ENCODE measurements at places on chromosomes 1 and 21.

GRCh38 chr1:223496883-223497282 is 103.7 kb downstream of the CCDC185 start:
- no peak for DNase-seq

DNA sequence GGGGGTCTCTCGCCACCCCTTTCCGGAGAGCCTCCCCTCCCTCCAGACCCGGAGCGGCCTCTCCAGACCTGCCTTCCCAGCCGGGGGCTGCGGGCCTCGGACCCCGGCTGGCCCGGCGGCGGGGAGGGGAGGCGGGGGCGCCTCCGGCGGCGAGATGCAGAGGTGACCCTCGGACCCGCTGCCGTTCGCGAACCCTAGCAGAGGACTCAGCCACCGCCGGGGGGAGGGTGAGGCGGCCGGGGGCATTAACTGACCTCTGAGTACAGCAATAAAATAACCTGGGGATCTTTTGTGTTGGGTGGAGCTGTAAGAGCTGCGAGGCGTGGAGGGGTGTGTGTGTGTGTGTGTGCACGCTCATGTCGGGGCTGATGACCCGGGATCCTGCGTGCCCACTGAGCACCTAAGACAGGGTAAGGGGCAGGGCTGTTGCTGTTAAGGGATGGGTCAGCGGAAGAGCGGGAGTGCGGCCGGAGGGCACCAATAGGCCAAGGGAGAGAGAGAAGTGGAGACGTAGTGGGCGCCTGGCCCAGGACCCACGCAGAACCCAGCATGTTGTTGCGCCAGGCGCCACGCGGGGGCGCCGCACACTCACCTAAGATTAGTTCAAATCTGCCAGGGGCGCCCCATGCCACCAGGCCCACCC is 6.3 kb downstream of the HAPLN2 start:
- no peak for DNase-seq

DNA sequence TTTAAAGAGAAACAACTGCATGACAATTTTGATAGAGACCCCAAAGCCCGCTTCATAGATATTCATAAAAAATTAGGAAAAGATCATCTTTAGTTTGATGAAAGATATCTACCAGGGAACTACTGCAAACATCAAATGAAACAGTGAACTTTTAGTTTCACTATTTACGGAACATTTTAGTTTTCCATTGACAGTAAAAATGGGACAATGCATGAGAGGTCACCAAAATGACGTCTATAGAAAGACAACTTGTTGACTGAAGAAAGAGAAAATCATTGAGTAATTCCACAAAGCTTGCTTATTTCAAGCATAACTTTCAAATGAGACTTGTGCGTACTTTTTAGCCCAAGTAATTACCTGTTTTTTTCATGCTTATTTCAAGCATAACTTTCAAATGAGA is 411.4 kb downstream of the HLX start:
- DNase-seq = peak; percentile 50

DNA sequence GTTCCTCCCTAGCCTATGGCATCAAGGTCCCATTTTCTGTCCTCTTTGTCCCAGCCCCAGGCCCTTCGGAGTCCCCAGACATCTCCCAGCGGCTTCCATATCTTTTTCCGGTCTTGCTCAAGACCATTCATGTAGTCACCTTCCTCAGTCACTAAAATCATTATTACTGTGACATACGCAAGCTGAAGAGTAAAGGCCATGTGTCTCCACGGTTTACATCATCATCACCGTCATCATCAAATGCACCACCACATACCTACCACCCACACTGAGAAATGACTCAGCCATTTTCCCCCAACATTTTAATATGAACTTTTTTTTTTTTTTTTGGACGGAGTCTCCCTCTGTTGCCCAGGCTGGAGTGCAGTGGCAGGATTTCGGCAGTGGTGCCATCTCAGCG is 43.4 kb downstream of the FHAD1 start:
- DNase-seq = no peak

GRCh38 chr1:25758466-25759070 is 41.4 kb upstream of the SELENON start:
- no peak for DNase-seq

- peak; percentile 53 for DNase-seq
Observed at GRCh38 chr1:64235181-64235580, 31.8 kb downstream of the UBE2U start.

- no peak for DNase-seq
Observed at GRCh38 chr1:165842023-165842670, 14.7 kb downstream of the UCK2 start.

- DNase-seq = no peak
Observed at GRCh38 chr1:228317891-228318810, 88.5 kb downstream of the TRIM11 start.

DNA sequence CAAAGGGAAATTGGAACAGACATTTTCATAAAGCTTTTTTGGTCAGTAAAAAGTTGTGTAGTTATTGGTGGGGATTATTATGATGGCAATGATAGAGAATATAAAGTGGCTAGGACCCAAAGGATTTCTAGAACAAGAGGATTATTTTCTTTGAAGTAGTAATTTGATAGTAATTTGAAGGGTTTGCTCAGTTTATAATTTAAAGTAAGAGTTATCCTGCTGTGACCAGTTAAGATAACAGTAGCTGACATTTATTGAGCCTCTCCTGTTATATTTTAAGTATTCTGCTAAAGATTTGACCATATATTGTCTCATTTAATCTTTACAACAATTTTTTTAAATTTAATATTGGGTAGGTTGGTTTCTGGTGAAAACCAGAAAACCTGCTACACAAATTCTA is 14.7 kb downstream of the CAPZA1 start:
- no peak for DNase-seq

DNA sequence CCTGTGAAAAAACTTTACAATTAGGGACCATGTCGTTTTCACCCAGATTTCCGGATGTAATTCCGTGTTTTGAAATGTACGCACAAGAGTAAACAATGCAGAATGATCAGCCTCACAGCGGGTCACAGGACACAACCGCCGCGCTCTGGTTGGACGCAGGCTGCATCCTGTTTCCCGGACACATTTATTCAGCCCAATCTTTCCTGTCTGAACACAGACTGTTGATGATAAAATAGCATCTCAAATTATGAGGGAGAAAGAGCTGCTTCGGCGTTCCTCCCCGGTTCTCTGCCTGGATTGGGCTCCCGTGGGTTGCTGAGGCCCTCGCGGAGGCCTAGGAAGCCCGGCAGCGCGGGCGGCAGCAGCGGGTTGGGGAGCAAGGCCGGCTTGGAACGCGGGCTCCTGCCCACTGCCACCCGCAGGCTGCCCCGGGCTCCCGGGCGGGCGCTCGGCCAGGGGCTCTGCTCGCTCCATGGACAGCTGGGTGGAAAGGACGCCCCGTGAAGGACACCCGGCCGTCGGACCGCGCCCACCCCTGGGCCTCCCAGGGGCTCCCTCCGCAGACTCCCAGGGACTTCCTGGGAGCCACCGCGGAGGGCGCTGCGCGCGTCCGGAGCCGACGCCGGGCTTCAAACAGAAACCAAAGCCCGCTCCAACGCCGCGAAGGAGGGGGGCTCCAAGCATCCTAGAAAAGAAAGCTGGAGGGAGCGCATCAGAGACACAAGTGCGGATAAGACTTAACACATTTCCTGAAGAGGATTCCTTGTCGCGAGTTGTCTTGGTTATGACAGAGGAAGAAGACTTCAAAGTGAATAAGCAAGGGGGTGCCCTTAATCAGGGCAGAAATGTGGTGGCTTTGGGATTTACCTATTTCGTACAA is 122.3 kb downstream of the ESRRG start:
- peak; percentile 65 for DNase-seq

- peak; percentile 90 for DNase-seq
Observed at GRCh38 chr1:15885701-15886610, 38.4 kb downstream of the SPEN start.

- DNase-seq = no peak
Observed at GRCh38 chr1:184225283-184226099, 161.3 kb upstream of the C1orf21 start.

DNA sequence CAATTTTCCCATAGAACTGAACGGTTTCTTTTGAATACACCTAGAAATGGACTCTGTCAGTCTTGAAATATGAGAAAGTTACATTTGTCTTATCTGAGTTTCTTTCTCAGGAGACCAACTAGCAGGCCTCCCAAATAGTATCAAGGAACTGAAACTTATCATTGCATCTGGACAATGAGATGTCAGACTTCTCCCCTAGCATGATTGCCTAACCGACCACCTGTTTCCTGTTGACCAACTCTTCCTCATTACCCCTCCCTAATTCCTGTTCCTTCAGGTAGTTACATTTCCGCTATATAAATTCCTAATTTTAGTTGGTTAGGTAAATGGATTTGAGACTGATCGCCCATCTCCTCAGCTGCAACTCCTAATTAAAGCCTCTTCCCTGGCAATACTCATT is 1587.3 kb downstream of the NCAM2 start:
- DNase-seq = no peak

GRCh38 chr1:206770531-206771337 is at the start of gene IL19:
IL19 (plus strand) TSS chr1:206770773; CDS start chr1:206836663, 65,890 bp downstream.
- peak; percentile 96 for DNase-seq

GRCh38 chr1:11664336-11665065 is 501 bp downstream of the FBXO6 start:
- no peak for DNase-seq

DNA sequence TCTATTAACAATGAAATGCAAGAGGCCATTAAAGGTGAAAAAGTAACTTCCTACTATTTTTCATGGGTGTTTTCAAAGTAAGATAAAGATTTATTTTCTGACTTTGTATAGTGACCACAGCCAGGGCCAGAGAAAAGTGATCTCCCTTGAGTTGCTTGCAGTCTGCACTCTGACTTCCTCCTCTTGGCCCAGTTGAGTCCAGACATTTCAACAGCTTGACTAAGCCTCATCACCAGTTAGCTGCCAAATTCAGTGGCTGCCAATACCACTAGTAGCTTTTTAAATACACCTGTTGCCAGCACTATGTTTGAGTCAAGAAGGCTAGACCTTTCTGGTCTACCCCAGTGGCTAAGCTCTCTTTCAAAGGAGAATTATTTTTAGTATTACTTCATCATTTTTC is 3.7 kb upstream of the NEK7 start:
- no peak for DNase-seq

GRCh38 chr1:171267391-171267790 is 19.1 kb downstream of the FMO1 start:
- DNase-seq = no peak

DNA sequence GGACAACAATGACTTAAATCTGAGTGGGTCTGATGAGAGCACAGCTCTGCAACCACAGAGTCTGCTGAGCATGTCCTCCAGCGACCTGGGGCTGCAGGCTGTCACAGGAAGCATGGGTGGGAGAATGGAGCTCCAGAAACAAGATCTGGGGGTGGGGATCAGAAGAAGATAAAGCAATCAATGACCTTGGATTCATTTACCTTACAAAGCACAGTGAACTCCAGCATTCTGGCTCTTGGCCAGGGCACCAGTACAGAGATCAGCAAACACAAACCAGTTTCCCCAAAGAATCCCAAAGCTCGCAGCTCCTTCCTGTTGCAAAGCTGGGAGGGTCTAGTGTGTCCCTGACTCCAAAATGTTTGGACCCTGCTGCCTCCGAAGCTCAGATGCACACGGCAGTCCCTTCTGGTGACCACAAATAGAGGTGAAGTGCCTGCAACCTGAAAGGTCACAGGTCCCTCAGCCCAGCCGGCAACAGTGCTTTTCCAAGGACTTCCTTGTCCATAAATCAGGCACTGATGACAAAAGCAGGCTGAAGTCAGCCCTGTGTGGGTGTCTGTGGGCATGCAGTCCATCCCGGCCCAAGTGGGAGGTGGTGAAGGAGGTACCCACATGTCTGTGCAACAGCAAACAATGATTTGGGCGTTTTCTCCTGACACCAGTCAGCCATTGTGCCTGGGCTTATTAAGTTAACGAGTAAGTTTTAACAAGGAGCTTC is 76.1 kb downstream of the SH3BGR start:
- DNase-seq = peak; percentile 15

- no peak for DNase-seq
Observed at GRCh38 chr1:43864111-43865045, 69.2 kb upstream of the ARTN start.
